GM12864 (cell line): ENCODE measurements at places on chromosomes 4 and X.
A peak's percentile ranks its signal among the peaks of the same experiment; 100 is the strongest.

GRCh38 chrX:147875866-147876596, 35.7 kb upstream of the FMR1 start:
- peak; percentile 72 for DNase-seq

DNA sequence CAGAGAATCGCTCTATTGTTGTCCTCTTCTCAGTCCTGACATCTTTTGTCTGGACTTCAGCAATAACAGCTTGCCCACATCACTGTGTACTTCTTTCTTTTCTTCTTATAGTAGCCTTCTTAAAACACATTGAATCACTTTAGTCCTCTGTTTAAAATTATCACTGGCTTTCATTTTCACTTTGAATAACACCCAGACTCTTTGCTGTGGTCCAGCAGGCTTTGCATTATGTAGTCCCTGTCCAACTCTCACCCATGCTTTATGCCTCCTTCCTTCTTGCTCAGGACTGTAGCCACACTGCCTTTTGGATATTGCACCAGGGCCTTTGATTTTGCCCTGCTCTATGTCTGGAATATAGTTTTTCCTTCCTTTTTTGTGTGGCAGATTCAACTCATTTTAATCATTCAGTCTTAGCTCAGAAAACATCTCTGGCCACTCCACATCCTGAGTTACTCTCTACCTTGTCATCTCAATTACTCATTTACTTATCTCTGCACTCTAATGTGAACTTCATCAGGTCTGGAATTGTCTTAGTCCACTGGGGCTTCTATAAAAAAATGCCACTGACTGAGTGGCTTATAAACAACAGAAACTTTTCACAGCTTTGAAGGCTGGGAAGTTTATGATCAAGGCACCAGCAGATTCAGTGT, 168.2 kb downstream of the C4orf33 start:
- peak; percentile 8 for DNase-seq

DNA sequence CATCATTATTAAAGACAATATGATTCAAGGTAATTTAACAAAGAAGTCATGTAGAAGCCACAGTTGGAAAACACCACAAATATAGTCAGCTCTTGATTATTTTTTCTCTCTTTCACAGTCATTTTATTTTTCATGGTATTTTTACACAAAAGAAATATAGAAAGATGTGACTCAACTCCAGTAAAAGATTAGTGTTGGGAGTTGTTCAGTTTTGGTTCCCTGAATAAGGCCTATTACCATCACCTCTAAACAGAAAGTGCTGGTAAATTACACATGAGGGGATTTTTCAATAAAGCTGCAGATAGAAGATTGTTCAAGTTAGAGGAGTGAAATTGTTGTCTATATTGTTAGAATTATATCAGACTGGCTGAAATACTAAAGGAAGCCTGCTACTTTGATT, 107.0 kb downstream of the DDIT4L start:
- DNase-seq: no peak

DNA sequence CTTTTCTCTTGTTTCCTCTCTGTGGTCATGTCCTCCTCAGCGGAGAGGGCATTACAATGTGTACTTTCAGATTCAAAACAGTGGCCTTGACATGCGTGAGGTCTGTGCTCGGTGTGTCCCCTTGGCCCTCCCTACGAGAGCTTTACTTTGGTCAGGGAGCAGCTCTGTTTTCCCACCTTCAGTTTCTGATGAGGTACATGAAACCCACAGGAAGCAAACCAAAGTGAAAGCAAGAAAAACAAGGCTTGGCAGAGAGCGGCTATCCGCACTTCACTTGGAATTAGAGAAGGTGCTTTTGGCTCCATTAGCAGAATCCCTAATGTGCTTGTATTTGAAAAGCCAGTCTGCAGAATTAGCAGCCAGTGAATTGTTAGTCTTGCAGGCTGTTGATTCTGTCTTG, 19.5 kb upstream of the BOD1L1 start:
- DNase-seq: no peak

DNA sequence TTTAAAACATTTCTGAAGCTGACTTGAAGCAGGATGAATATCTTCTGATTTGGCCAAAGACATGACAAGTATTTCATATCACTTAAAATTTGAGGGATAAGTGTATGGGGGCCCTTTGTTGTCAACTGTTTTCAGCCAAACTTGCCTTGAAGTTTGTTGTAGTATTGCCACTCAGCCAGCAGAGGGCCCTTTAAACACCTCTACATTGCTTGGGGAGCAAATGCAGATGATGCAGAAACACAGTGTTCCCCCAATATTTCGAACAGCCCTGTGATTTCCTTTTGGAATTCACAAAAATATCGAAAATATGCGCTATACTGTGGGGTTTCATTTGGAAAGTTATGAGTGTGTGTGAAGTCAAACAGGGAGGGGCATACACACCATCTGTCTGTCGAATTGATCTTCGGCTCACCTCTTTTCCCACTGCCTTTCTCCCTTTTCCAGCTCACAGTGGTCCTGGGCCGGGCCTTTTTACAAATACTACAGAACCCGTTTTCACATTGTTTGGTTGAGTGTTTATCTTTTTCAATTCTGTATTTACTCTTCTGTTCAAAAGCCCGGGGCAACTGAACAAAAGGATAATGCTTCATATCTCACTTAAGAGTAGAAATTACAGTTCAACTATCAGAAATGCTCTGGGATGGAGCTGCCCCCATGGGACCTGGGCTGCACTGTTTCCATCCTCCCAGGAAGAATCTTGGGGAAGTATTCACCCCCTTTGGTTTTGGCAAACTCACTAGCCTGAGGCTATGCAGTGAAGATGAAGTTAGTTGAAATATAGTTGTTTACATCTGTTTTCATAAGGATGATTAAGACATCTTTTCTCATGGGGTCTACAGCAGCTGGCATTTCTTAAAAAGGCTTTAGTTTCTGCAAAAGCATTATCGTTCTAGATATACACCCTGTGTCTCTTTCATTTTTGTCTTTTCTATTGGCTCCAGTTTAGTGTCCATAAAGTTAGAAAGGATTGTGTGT, 137.6 kb downstream of the EGF start:
- peak; percentile 21 for DNase-seq

GRCh38 chrX:137573324-137574101, 7.6 kb downstream of the ZIC3 start:
- DNase-seq: no peak

- DNase-seq: no peak
Measured at GRCh38 chr4:174018236-174018635, 265.2 kb downstream of the FBXO8 start.

DNA sequence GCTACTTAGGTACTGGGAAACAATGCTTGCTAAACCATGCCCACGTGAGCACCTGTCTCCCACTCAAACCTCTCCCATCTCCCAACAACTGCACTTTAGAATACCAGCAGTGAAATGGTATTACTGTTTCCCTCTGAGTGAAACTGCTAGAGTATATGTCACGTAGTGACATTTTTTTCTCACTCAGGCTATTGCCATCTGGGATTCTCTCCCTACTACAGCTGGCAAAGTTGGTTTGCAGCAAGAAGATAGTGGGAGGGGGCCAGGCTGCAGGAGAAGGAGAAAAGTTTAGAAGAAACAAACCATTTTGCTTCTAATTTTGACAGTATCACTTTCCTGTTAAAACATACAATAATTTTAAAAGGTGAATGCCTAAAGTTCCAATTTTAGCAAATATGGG, 358.3 kb downstream of the MAPK10 start:
- DNase-seq: no peak

GRCh38 chrX:72141372-72142004, 9.8 kb upstream of the RTL5 start:
- DNase-seq: no peak

DNA sequence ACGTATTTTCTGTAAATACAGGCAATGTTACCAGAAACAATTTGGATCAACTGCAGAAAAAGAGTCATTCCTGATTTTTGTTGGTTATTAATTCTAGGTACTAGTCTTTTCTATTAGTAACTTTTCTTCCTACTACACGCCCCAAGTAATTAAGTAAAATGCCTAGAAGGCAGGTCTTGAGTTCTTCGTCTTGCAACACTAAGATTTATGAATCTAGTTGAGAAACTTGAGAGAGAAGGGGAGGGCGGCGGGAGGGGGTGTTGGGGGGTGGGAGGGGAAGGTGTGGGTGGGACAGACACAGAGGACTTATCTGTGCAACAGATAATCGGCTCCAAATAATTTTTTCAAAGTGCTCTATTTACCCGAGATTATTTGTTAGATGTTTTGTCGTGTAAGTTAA, 3.0 kb downstream of the RAP2C start:
- DNase-seq: no peak

DNA sequence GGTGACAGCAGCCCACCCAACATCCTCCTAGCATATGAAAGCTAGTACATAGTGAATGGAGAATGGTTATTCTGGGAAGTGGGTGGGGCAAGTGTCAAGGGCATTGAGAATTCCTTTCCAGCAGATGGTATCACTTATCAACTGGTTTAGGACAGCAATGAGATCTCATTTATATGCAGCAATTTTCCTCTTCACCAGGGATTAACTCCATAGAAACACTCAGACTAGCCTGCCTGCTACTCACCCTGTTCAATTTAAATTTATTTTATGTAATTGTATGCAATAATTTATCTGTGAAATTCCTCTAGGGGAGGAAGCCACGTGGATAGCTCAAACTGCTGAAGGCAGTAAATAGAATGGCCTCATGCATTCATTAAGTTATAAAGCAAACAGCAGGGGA, 101.6 kb upstream of the MID1IP1 start:
- DNase-seq: no peak

DNA sequence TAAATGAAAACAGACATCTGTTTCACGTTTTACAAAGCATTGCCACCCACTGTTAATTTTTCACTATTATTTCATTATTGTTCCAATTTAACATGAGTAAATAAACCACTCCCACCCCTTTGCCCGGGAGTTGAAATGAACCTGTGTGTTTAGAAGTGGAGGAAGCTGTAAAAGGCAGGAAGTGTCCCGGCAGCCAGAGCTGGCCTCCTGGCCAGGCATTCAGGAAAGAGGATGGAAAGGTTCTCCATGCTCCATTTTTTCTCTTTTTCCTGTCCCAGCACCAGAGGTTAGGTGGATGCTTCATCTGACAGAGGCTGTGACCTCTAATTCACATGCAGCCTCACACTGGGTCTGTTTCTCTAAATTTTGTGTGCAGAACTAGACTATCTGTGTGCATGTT, 55.5 kb upstream of the LNX1 start:
- DNase-seq: no peak

DNA sequence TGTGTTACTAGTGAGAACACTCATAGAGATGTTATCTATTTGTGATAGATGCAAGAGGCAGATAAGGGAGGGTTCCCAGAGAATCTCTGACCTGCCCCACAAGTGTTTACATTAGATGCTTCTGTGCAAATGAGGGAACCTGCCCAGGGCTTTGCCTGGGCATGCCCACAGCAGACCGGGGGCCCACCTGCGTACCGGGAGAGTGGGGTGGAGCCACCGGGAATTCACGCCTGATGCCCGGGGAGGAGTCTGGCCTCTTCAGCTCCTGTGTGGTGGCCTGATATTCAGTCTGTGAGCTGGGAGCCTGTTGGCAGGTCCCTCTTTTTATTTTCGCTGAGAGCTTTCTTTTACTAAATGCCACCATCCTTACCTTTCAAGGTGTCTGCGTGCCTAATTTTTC, 155.7 kb downstream of the SNCA start:
- DNase-seq: no peak

GRCh38 chr4:82484996-82485783, 54.8 kb downstream of the ENOPH1 start:
- no peak for DNase-seq

DNA sequence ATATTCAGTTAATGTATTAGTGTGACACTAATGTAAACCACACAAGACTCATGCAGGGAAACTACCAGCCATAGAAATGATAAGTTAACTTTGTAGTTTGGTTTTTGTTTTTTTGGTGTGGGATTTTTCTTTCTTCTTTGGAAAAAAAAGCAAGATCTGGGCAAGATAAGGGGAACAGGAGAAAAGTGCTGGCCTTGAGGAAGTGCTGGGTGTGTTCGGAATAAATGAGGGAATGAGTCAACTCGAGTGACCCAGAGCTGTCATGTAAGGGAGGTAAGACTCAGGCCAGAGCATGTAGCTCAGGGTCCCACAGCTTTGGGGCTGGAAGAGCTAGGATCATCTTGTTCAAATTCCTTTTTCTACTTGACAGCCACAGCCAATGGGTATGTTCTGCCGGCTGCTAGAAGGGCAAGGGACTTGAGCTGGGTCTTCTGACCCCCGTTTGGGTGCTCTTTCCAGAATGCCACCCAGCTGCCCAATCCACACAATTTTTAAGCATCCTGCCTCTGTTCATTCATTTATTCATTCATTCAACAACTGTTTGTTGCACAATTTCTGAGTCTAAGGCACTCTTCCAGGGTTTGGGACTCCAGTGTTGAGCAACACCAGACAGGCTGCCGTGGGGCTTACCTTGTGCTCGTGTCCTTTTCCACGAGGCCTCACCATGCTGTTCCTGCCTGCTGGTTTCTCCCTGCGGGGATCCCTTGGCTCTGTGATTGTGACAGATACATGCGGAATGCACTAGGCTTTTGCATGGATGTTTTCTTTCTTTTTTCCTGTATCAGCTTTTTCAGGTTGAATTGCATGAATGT, 54.5 kb downstream of the CLDN34 start:
- DNase-seq: no peak

DNA sequence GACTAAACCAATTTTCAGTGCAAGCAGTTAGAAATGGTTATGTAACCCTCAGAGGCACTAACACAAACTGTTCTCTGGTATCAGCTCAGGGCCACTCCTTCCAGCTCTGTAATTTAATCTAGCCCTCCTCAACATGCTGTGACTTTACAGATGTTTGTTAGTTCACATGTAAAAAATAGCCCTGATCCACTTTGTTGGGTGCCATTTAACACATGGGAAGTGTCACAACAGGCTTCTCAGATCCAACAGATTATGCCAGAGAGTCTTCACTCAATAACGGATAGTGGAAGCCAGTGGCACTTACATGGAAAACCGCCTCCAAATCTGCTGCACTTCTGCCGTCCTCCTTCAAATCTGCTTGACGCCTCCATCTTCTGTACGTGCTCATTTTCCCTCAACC, 51.6 kb downstream of the ATP8A1 start:
- no peak for DNase-seq

GRCh38 chr4:51885363-51885762, 42.4 kb downstream of the DCUN1D4 start:
- no peak for DNase-seq

- no peak for DNase-seq
Measured at GRCh38 chr4:166481739-166482138, 608.7 kb downstream of the TLL1 start.

DNA sequence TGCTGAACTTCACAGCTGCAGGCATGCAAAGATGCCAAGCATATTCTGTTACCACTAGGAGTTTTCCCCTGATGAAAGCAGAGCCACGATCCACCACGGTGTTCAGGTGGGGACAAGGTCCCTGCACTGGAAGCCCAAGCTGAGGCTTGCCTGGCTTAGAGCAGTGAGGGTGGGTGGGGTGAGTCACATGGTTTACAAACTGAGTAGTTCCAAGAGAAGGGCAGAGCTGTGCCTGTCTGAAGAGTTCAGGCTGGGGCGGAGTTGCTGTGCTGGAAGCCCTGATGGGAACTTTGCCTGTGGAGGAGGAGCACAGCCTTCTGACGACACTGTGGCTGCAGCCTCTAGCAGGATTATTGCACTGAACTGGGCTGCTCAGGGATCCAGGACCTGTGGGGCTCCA, 45.5 kb downstream of the FAM9B start:
- DNase-seq: no peak
